ENCODE measurements at places on chromosomes 1 and 21.

DNA sequence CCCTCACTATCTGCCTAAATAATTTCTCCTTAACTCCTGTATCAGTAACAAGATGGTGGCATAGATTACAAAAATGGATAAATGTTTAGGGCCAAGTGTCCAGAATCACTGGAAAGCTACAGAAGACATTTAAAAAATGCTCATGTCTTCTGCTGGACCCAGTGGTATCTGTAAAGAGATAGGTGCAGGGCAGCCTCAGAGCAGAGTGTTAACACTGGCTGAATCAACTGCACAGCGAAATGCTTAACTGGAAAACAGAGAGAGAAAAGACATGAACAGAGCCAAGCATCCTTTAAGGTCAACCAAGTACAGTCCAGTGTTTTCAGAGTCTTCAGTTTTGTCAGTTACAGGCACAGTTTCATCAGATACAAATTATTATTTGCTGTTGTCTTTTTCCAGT lies 419.3 kb downstream of the ZP4 start:
- DNase-seq = no peak

GRCh38 chr1:15129944-15130343 lies 23.6 kb upstream of the TMEM51 start:
- DNase-seq = no peak

DNA sequence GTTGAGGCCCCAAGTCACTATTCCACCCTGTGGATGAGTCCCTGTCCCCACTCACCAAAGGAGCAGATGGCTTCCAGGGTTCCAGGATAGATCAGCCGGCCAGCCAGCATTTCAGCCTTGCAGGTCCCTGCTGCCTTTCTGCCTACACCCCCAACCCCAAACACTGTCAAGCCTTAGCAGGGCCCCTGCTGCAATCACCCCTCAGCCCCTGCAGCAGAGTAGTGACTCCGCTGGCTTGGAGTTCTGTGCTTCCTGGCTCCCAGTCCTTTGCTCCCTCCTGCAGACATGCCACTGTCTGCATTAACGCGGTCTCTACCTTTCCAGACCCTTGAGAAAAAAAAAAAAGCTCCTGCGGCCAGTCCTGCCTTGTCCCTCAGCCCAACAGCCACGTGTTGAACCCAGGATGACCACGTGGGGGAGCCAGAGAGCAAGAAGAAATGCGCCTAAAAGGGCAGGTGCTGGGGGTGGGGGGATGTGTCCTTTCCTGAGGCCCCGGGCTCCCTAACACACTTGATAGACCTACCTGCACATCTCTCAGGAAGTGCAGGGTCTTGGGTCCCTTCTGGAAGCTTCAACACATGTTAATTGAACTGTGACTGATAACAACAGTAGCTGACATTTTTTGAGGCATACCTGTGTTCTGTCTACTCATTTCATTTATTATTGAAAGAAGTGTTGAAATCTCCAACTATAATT lies 37.4 kb downstream of the RASSF5 start:
- peak; percentile 78 for DNase-seq

- DNase-seq = no peak
These were observed 7.9 kb downstream of the MYBPHL start for GRCh38 chr1:109298666-109299557.

- no peak for DNase-seq
These were observed 38.3 kb downstream of the SDCCAG8 start for GRCh38 chr1:243293941-243294722.

DNA sequence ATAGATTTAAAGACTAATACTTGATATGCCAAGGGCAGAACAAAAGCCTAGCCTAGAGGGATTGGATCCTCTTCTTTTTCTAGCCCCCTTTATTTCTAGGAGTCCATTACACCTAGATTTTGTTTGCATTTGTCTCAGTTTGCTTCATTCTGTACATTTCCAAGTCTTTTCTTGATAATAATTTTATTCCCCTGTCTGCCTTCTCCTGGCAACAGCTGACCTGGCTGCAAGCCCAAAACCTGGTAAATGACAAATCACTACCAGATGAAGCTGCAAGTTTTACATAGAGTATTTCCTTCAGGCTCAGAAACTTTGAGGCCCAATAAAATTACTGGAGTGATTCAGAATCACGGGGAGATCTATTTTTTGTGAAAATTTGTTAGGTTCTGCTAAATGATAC lies 36.5 kb upstream of the LHX8 start:
- no peak for DNase-seq

DNA sequence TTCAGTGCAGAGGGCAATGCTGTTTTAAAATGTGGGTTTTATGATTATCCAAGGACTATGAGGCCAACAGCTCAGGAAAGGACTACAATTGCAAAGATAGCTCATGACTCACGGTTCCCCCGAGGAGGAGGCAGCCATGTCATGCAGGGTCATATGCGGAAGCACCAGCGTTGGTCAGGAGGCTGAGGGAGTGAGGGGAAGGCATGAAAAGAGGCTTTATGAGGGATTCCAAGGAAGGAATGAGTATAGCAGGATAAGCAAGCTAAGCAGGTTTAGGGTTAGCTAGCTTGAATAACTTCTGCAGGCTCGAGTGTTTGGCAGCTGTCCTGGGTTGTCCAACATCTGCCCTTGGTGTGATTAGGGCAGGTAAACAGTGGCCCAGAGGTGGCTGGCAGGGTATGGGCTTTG lies 495.1 kb downstream of the SETD4 start:
- no peak for DNase-seq

GRCh38 chr1:207841901-207842300 lies 69.0 kb downstream of the CD34 start:
- DNase-seq = no peak

- no peak for DNase-seq
These were observed 31.6 kb upstream of the ACOT11 start for GRCh38 chr1:54516249-54516920.

All from NCI-H1048 (cell line).